ENCODE measurements at places on chromosomes 1 and 21. TPM values are rescaled to one million over a fixed set of nuclear protein-coding genes. Genes with fewer than 3 reads are reported as not detected.

The TMEM39B gene
- 19.9 TPM for polyA plus RNA-seq

The MARK1 gene
- polyA plus RNA-seq = 9.2 TPM

The ATP1A4 gene
- 0.06 TPM for polyA plus RNA-seq

GRCh38 chr1:119861547-119861946 is 34.8 kb downstream of the ADAM30 start:
- DNase-seq = no peak

GRCh38 chr1:213507472-213508223 is 456.6 kb downstream of the RPS6KC1 start:
- DNase-seq = no peak

- no peak for DNase-seq
These were observed 27.2 kb downstream of the CD34 start for GRCh38 chr1:207883660-207884250.

DNA sequence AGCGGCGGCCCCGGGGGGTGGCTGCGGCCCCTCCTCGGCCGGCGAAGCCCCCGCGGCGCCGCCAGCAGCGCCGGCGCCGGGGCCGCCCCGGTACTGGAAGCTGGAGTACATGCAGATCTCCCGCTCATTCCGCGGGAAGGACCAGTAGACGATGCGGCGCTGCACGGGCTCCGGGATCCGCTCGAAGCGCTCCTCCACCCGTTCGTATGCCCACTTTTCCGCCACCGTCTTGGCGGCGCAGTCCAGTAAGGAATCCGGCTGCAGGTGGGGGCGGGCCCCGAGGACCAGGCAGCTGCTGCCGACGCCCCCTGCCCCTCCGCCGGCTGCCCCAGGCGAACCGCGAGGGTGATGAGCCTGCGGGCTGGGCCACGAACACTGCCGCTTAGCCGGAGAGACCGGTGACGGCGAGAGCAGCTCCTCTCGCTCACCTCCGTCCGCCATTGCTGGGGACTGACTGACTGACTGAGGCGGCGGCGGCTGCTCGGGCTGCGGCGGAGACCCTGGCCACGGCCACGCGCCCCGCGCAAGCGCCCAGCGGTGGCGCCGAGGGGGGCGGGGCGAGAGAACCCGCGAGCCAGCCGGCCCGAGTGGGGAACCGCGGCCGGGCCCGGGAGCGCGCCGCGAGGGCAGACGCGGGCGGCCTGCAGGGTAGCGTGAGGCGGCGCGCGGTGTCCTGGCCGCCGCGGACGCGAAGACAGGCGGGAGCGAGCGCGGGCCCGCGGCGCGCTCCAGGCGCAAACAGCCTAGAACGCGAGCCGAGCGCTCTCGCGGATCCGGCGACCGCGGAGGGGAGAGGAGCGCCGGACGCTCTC is at the start of gene ZSWIM5:
Gene ZSWIM5 (minus strand): TSS at position 696 of the 812 bp plus-strand sequence. CDS start 255 bp downstream, at position 441.
- peak; percentile 66 for DNase-seq

The KRTAP10-8 gene
- polyA plus RNA-seq = not detected

- peak; percentile 45 for DNase-seq
These were observed 668 bp downstream of the RNF11 start for GRCh38 chr1:51236531-51237350.

DNA sequence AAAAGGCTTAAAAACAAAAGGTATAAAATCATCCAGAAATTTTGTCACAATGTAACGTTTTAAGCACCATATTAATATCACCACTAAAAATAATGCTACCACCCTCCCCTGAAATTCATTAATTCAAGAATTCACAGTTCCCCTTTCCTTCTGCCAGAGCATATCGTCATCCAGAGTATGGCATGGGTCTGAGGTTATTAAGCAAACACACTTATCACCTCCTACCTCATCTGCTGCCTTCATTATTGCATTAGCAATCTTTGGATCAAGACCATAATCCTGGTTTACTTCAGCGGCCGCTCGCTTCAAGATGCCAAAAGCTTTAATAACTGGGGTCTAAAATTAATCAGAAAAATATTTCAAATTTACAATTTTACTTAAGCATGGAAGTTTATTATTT is 6.2 kb downstream of the FH start:
- no peak for DNase-seq

The LCE3D gene
- polyA plus RNA-seq = not detected

The FAM76A gene
- 14.7 TPM for polyA plus RNA-seq

DNA sequence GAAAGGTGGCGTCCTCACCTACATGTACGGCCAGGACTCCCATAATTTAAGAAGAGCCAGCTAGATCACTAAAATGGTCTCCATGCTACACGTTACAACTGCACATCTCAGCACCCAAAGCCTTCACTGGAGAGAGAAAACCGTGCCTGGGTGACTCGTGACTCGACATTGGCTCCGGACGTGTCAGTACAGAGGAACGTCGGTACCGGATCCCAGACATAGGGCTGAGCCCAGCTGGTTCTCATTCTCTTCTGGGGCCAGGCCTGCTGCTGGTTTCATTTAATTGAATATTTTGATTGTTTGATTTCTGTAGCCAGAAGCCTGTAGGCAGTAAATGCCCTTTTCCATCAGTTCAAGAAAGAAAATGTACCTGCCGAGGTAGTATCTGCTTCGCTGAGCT is 93.1 kb downstream of the HHIPL2 start:
- no peak for DNase-seq

GRCh38 chr1:116806245-116806644 is 52.0 kb downstream of the CD2 start:
- DNase-seq = no peak

The YRDC gene
- 14.2 TPM for polyA plus RNA-seq

- no peak for DNase-seq
These were observed 1.7 kb downstream of the BTG2 start for GRCh38 chr1:203306965-203307541.

- no peak for DNase-seq
These were observed 19.6 kb upstream of the PLEKHG5 start for GRCh38 chr1:6511056-6511455.

The CLCC1 gene
- 32.1 TPM for polyA plus RNA-seq
